ENCODE measurements at places on chromosomes 13 and 19.

GRCh38 chr19:35352177-35352447, 4.4 kb downstream of the FFAR1 start:
- DNase-seq = no peak

DNA sequence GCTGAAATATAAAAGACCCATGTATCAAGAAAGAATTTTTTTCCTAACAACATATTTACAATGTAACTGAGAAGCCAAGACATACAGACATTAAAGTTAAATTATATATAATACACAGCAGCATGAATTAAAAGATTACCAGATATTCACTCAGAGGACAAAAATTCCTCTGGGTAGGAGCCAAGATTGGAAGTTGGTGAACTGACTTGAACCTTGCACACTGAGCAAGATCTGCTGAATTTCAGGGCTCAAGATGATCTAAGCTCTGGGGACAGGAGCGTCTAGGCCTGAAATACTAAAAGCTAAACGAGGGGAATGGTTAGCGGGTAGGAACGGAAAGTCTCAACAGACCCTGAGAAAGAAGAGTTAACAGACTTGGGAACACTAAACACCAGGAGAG, 8.5 kb downstream of the FOXO1 start:
- no peak for DNase-seq

DNA sequence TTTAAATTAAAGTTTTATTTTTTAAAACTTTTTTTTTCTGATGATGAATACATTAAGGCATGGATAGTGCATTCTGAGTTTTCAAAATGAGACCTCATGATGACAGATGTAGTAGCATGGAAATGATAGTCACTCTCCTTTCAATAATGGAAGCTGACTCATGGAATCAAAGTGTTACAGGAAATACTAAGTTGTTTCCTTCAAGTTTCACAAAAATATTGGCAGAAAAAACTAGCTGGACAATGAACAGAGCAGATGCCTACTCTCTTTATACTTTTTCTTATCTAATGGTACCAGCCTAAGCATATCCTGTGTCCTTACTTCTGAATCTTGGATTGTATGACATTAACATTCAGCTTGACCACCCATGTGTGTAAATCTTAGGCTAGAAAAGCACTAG, 1337.3 kb downstream of the PCDH9 start:
- DNase-seq = no peak

DNA sequence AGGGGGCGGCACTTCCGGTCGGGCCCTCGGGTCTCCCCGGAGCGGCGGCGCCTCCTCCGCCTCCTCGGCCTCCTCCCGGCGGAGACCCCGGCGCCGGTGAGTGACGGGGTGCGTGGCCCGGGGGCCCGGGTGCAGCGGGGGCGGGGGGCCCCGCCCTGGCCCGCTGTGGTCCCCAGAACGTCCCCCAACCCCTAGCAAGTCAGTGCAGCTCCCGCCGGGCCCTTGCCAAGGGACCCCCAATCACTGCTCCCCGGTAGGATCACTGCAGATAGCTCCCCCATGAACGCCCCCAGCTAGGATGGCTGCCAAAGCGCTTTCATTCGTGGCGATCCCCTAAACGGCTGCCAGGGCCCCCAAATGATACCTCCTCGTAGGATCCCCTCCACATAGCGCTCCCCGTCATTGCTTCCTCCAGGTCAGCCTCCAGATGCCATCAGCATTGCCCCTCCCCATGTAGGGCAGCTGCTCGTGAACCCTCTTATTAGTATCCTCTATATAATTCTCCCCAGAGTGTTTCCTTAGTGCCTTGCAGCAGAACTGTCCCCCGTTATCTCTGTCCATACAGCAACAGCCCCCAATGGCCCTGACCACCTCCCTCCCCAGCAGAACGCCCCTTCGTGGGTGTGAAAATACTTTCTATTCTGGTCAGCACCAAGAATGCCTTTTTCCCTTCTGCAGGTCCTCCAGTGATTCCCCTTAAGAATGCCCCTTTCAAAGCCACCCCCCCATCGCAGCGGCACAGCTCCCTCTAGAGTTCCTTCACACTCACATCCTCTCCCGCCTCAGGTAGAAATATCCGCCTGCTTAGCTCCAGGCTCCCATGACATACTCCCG, at the start of gene ZNF865:
Gene ZNF865 (plus strand): TSS at position 11 of the 834 bp plus-strand sequence. CDS start 7,972 bp downstream, outside the sequence.
- DNase-seq = peak; percentile 58

DNA sequence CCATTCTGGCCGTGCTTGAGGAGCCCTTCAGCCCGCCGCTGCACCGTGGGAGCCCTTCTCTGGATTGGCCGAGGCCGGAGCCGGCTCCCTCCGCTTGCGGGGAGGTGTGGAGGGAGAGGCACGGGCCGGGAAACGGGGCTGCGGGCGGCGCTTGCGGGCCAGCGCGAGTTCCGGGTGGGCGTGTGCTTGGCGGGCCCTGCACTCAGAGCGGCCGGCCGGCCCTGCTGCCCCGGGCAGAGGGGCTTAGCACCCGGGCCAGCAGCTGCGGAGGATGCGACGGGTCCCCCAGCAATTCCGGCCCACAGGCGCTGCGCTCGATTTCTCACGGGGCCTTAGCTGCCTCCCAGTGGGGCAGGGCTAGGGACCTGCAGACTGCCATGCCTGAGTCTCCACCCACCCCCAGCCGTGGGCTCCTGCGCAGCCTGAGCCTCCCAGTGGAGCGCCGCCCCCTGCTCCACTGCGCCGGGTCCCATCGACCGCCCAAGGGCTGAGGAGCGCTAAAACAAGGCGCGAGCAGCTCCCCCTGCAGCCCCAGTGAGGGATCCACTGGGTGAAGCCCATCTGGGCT, 76.5 kb downstream of the PCDH20 start:
- DNase-seq = no peak

DNA sequence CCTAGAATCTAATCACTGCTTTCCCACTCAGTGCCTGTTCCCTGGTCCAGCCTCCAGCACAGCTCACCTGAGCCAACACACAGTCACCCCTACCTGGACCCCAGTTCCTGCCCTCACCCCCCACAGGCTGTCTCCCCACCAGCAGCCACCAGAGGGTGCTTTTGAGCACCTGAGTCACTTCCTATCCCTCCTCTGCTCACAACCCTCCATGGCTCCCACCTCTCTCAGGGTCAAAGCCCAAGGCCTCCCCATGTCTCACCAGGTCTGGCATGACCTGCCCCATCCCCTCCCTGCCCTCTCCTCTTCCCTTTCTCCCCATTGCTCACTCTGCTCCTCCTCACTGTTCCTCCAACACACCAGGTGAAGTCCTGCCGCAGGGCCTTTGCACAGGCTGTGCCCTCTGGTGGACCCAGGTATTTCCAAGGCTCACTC, 7.1 kb upstream of the DPP9 start:
- peak; percentile 28 for DNase-seq

Data from stimulated activated CD8-positive, alpha-beta memory T cell treated with anti-CD3 and anti-CD28 coated beads, Interleukin-7, amount 100 ng/mL, for 4 hours (primary cell).